Activated effector memory CD4-positive, alpha-beta T cell treated with Interleukin-2 at 50 U/mL for 16 hours (primary cell): ENCODE measurements at places on chromosomes 11 and 22.

DNA sequence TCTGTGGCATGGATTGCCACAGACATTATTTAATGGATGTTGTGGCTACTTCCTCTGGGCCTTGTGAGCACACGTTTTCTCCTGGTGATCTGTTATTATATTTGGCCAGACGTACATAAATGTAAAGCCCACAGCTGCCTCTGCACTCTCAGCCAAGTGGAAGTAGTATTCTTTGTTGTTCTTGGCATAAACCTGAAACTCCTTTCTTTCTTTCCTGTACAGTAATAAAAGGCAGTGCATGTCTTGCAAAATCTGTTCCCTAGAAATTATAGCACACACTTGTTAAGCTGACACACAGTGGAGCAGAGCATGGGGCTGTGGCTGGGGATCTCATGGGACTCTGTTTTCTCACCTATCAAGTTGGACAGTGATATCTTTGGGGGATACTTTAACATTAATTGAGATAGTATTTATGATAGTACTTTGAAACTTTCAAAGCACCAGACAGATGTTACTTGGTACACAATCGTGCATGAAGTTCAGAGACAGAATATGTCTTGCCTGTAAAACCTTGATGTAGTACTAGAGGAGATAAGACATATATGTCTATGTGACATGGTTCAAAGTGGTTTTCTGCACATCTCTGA lies 20.9 kb downstream of the PANX1 start:
- DNase-seq: no peak

DNA sequence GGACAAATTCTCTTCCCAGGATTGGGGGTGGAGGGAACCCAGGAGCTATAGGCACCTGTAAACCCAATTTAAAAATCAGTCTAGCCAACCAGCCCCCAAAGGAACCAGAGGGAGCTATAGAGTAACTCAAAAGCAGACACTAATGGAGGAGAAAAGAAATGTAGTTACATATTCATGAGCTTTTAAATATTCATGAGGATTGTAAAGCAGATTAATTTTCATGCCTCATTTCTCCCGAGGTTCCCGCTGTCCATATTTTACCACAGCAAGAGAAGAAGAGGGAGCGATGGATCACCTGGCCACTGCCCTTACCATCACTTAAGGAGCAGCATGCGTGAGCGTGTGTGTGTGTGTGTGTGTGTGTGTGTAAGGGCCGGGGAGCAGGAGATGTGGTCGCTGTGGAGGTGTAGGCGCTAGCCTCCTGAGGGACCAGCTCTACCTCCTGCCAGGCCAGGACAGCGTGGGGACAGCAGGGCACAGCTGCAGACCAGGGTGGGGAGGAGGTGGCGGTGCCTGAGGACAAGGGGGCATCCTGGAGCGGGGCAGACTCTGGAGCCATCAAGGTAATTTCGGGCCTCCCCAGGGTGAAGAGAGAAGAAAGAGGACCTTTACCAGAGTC lies 100.7 kb upstream of the THY1 start:
- DNase-seq: no peak

DNA sequence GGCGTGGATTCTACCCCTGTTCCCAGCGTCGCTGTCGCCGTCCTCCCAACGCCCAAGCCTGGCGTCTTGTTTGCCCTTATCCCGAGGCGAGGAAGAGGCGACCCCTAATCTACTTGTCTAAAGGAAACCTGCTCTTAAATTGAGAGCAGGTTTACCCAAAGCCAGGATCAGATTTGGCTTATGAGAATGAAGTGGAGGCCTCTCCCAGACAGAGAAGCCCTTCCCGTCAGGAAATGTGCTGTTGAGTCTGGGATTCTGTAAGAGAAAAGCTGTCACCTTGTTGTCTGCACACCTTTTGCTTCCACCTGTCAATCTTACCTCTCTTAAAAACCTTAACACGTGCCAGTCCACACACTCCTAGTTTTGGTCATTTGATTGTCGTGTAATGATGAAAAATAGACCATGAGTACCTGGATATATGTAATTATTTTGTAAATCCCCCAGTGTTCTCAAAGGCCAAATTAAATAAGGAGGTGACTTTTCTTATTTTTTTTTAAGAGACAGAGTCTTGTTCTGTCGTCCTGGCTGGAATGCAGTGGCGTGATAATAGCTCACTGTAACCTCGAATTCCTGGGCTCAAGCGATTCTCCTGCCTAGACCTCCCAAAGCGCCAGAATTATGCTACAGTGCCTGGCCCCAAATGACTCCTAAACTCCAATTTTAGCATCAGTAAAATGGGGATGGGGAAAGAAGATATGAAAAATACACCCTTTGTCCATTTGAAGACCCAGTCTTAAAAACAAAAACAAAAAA lies 627 bp downstream of the GTF2H1 start:
- DNase-seq: no peak

GRCh38 chr22:37192741-37193140 lies 4.7 kb upstream of the C1QTNF6 start:
- no peak for DNase-seq

DNA sequence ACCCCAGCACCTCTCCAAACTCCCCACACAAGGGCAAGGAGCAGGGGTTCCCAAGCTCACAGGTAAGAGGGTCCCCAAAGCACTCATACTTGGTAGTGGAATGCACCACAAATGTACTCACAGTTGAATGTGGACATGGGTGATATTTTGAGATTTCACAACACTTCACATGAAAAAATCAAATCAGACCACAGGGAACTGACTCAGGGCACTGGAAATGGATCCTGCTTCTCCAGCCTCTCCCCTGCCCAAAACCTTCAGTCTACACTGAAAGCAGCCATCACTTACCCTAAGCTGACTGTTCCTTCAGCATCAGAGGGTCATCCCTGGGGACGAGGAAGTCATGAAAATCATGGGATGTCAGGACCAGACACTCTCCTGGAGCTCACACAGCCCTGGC lies 40.2 kb downstream of the SCGB1A1 start:
- DNase-seq: no peak

GRCh38 chr11:68471360-68472340 lies 11.1 kb downstream of the PPP6R3 start:
- DNase-seq: peak; percentile 34

- no peak for DNase-seq
Measured at GRCh38 chr11:48880021-48880441, 103.7 kb downstream of the TRIM51G start.

DNA sequence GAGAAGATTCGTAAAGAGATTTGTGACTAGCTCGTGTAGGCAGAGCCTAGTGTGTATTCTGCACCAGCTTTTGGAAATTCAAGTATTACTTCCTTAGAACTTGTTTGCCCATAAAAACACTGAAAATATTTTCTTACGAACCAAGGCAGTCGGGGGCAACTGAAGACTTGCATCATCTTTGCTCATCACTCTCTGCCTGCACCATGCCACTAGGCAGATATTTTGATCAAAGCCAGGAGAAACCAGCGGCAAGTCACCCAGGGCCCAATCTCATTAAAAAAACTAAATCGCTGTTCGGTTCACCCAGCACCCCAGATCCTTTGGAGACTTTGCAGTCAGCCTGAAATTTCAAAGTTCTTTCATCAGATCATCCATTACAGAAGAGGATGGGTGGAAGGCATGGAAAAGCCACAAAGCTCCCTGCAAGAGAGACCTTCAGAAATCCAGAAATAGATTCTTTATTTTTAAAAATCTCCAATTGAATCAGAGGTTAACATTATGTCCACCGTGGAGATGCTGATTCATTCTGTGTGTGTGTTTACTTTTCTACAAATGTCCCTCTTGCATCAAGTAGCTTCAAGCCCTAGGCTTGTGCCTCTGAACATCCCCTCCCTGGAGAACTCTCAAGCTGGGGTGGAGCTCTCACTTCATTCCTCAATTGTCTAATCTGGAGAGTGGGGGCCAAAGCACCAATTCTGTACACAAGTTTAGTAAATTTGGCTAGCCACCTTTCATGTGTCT lies 78.4 kb downstream of the ETS1 start:
- no peak for DNase-seq

GRCh38 chr11:44999068-44999467 lies 48.4 kb upstream of the TP53I11 start:
- no peak for DNase-seq

DNA sequence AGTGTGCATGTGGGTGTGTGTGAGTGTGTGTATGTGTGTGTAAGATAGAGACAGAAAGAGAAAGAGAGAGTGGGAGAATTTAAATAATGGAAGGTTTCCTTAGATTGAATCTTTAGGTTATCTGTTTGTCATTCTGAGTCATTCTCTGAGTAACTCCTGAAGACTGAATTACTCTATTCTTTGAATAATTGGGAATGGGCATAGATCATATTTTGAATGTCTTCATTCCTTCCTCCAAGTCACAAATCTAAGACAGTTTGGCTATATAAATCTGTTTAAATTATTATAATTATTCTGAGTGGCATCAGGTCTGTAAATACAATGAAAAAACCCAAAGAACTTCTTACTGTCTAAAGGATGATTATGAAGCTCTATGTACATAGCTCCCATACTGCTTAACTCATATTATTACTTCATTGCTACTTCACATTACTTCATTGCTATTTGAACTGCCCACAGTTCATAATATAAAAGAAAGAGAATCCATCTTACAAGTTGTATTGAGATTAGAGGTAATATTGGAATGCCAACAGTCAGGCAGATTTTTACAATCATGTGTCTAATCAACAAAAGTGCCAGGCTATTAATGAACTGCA lies 346.6 kb upstream of the CCDC179 start:
- no peak for DNase-seq

DNA sequence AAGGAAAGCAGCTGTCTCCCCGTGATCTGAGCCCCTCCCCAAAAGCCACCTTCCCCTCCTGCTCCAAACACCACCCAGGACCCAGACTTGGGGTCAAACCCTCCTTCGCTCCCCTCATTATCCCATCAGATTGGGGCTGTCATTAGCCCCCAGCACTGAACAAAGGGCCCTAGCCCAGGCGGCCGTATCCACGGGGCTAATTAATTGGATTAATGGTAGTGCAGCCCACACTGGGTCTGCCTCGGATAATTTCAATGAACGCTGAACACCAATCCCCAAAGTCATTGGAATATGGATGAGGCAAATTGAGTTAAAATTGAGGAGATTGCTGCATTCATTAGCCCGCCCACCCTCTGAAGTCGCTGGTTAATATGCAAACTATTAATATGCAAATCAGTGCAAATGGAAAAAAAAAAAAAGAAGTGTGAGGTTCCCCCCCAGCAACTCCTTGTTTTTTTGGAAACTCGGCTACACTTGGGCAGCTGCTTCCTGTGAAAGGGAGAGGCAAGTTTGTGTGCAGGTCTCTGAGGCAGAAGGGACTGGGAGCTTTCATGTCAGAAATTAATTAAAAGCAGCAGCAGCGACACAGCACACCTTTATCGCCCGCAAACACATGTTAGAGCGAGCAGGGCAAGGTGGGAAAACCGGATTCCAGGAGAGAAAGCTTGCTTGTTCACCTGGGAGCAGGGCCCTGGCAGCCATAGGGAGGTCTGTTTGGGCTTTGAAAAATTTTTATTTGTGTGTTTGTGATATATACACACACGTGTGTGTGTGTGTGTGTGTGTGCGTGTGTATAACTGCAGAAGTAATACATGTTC lies 517.8 kb downstream of the MIAT start:
- no peak for DNase-seq

DNA sequence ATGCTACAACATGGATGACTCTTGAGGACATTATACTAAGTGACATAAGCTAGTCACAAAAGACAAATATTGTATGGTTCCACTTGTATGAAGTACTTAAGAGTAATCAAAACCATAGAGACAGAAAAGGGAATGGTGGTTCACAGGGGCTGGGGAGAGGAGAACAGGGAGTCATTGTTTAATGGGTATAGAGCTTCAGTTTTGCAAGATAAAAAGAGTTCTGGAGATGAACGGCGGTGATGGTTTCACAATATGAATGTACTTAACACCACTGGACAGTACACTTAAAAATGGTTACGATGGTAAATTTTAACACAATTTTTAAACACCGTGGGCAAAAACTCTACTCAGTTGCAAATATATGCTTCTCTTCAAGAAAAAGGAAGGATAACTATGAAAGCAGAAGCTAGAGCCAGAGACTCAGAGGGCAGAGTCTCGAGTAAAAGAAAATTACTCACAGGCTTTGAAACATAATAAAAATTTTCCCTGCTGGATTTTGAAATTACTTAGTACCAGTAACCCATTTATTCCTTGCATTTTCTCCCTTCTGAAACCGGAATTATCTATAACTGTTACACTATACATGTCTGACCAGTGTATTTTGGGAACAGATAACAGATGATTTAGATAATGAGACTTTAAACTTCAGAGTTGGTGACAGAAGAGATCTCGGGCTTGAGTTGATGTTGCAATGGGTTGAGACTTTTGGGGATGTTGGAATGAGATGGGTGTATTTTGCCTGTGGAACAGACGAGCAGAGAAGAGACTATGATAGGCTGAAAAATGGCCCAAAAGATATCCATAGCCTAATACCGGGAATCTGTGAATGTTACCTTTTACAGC lies 15.0 kb downstream of the MRTFA start:
- DNase-seq: no peak

DNA sequence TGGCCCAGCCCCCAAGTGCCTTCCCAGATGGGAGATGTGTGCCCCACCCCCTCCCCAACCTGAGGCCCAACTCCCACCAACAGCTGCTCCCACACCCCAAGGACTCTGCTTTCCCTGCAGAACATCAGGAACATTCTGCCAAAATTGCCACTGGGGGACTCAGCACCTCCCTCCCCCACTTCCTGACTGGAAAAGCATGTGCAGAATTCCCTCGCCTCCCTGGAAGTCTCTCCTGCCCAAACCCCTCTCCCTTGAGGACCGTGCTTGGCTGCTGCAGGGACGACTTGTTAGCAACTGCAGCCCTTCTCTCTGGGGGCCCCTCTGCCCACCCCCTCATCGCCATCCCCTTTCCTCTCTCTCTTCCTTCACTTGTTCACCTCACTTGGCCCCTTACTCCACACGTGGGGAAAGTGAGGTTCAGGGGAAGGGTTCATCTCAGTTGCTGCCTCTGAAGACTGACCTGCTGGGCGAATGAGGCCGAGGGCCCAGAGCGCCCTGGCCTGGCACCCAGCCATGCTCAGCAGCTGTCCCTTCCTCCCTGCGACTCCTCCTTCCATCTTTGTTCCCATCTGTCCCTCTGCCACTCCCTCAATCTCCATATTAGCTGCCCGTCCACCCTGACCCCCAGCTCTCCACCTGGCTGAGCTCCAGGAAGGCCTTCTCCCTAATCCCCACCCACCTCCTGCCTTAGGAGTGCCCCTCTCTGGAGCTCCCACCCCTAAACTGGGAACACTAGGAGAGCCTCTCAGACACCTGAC lies 105.1 kb downstream of the CHST1 start:
- DNase-seq: no peak

DNA sequence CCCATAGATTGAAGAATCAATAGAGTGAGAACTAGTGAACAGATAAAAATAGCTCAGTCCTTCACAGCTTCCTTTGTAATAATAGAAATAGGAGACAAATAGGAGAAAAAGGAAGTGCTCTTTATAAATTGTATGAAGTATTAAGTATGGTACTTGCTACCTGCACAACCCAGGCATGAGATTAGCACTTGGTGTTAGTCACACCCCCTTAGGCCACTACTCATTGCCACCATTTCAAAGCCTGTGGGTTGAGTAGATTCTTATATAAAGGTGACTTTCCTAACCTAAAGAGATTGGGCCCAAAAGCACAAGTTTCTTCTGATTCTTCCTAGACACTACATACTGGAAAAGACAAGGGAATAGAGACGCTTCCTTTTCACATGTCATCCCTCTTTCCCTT lies 37.7 kb upstream of the ADORA2A start:
- no peak for DNase-seq

GRCh38 chr11:124725719-124726105 lies 14.0 kb upstream of the NRGN start:
- no peak for DNase-seq

GRCh38 chr22:42970029-42970428 lies 44.9 kb downstream of the PACSIN2 start:
- DNase-seq: no peak

- no peak for DNase-seq
Measured at GRCh38 chr22:38431266-38432010, 23.6 kb downstream of the KCNJ4 start.
